Activated CD8-positive, alpha-beta memory T cell treated with anti-CD3 and anti-CD28 coated beads, Interleukin-2, amount 50 U/mL, for 48 hours (primary cell): ENCODE measurements at places on chromosomes 7 and 10.

DNA sequence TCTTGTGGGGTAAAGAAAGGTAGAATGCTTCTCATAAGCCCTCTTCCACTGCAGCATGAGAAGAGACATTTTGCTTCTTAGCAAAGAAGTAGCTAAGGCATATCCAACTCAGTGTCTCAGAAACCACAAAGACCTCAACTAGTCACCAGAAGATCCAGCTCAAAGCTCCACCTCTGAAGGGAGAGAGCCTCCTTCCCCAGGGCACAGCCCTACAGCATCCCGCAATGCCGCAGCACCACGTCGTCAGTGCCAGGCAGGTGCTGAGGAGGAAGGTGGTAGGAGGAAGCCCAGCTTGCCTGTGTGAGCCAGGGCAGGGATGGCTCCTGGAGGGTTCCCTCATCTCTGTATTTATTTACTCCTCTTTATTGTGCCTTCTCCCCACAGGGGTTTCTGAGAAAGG, 385.6 kb upstream of the NPVF start:
- no peak for DNase-seq

- no peak for DNase-seq
These were observed 195.6 kb upstream of the RHOBTB1 start for GRCh38 chr10:61139592-61139953.

DNA sequence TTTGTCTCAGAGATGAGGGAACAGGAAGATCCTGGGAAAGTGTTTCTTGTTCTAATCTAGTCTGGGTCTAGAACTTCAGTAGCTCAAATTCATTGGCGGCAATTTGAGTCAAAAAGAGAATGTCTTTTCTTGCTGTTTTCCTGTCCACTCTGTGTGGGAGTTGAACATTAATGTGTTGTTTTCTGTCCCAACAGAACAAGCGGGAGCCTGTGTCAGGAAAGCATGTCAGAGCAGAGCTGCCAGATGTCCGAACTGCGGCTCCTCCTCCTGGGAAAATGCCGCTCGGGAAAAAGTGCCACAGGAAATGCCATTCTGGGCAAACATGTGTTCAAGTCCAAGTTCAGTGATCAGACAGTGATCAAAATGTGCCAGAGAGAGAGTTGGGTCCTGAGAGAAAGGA, 16.0 kb downstream of the GIMAP8 start:
- DNase-seq, result no peak

DNA sequence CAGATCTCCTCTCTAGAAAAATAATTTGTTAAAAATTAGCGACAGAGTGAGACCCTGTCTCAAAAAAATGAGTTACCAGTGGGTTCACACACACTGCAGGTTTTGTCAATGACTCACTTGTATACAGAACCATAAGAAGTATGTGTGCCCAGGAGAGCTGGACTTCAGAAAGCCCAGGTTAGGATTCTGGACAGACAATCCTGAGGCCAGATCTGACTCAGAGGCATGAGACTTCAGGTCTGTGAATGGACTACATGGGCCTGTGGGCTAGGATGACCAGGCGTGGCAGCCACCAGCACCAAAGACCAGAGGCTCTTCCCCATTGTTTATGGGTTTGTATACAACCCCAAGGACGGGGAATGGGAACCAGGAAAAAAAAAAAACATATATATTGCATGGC, 9.3 kb upstream of the ZNF438 start:
- no peak for DNase-seq

DNA sequence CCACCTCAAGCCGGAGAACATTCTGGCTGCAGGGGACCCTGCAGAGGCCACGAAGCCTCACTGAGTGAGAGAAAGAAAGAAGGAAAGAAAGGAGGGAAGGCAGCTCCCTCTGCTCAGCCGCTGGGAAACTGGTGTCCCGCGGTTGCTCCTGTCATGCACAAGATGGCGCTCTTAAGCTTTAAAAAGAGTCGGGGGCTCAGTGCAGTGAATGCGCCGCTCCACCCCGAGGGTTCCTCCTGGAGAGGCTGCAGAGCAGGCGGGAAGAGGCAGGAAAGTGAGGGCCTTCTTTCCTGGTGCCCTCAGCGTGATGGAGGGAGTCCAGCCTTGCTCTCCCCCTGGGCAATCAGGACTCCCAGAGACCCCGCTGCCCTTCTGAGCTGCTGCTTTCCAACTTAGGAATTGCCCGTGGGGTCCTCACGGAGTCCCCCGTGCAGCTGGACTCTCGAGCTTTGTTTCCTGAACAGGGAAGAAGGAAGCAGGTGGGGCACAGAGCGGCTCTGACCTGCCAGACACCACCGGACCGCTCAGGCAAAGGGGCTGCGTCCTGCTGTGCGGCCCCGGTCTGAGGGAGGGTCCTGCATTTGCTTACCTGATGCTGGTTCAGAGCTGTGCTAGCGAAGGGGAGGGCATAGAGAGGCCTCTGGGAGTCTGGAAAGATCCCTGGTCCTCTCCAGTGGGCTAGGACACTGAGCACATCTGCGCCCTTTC, 141.9 kb upstream of the MKI67 start:
- DNase-seq, result peak; percentile 63

GRCh38 chr7:144529269-144529926, 125.9 kb upstream of the NOBOX start:
- DNase-seq, result no peak

- DNase-seq, result no peak
These were observed 185.5 kb upstream of the KLF14 start for GRCh38 chr7:130919316-130920103.

DNA sequence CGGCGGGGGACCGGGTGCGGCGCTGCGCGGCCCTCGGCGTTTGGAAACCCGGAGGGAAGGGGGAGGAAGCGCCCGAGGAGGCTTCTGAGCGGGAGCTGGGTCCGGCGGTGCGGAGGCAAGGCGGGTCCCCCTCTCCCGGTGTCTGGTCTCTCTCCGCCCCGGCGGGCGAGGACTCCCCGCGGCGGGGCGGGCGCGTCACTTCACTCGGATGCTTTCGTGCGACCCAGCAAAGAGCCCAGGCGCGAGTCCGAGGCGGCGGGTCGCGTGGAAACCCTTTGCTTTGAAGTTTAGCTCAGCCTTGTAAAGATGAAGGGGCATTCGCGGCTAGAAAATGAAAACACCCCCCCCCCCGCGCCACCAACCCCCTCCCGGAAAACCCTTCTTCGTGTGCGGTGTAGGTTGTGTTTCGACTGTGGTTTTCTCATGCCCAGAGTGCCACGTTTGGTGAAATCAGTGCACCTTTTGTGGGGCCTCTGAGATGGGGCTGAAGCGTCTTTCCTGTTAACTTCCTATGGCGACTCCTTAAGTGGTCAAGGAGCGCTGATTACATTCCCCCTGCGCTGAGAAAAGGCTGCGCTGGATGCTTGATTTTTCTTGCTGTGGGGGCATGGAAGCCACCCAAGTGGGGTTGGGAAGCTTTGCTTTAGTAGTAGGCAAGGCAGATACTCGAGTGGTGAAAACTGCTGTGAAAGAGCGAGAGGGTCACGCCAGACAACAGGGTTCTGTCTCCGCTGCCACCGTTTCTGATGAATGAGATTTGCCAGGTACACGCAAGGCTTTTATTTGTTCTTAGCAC, 876 bp downstream of the GNAI1 start:
- DNase-seq, result peak; percentile 70

DNA sequence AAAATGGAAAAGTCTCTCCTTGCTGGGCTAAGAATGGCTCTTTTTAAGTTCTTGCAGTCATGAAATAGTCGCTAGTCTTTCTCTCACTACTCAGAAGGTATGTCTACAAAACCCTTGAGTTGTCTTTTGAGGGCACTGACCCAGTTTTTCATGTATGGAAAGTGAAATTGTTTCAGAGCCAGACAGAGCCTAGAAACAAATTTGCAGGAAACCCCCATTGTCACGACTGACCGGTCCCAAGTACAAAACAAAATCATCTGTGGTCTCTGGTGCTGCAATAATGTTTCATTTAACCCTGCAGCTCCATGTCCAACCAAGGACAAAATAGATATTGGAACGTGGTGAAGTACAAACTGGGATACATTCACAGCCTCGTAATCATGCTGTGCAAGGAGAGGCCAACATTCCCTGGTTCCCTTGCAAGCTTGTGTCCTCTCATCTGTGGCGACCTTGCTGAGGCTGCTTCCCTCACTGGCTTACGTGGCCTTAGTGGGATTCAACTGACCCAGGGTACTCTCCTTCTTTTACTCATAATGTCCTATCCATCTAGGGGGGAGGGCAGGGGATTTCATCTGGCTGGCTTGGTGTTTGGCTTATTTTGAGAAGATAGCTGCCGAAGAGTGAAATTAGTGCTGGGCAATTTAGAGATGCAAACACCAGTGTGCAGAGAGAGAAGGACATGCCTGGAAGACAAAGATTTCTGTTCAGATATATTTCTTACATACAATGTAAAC, 172.5 kb downstream of the IPMK start:
- no peak for DNase-seq

DNA sequence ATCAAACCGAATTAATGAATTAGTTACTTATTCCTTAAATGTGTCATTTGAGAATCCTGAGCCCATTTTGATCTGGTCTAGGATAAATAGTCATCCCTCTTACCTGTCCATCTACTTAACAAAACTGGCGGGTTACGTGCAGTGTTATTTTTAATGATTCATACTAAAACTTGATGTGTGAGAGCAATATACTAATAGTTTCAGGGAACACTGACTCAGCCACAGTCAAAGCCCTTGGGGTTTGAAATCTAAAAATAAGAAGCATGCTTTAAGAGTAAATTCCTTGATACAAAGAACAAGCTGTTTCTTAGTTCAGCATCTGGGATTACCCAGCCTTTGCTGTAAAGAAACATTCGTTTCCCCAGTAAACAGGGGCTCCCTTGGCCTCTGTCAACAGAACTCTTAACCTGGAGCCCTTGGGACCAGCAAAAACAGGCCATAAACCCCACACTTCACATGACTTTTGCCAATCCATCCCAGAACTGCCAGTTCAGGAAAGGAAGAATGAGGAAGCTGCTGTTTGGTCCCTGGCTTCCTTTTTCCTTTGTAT, 370.6 kb upstream of the IGFBP3 start:
- DNase-seq, result no peak

GRCh38 chr7:138125119-138125518, 48.9 kb downstream of the AKR1D1 start:
- no peak for DNase-seq

DNA sequence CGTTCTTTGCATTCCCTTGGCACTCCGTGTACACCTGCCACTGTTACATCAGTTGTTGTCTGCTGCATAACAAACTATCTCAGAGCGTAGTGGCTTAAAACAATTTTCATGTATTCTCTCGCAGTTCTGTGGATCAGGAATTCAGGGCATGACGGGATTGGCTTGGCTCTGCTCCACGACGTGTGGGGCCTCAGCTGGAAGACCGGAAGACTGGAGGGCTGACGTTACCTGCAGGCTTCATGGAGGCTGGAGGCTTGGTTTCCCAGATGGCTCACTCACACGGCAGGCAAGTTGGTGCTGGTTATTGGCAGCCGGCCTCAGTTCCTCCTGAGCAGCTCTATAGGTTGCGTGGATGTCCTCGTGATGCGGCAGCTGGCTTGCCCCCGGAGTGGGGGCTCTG, 25.5 kb downstream of the NYAP1 start:
- DNase-seq, result no peak

DNA sequence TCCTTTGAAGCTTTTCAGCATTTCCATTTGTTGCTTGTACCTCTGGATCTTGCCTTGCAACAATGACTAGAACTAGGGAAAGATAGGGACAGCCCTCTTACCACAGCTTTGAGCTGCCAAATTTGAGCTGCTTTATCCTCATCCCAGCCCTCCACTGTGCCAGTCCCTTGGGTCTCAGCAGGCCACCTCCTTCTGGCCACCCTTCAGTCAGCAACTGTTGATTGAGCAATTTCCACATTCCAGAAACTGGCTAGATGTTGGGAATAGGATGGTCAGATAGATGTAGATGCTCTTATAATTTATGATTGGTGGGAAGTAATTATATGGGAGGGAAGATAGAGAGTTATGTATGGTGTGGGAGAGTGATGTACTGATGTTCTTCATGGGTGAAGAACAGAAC, 100.1 kb downstream of the ST7 start:
- DNase-seq, result no peak

DNA sequence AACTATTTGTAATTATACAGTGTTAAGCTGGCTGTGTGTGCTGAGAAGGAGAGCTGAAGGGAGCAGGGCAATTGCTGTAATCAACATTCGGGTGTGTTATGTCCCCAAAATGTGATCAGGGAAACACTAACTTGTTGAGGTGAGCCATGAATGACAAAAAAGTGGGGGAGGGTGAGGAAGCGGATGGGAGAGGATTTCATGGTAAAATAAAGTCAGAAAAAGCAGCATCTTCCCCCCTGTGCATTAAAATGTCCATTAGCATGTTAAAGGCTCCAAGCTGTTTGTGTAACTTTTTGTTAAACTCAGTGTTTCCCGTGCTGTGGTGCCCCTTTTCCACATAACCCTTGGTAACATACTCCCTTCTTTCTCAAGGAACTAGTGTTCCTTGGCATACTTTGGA, 84.9 kb downstream of the ARID5B start:
- DNase-seq, result no peak

DNA sequence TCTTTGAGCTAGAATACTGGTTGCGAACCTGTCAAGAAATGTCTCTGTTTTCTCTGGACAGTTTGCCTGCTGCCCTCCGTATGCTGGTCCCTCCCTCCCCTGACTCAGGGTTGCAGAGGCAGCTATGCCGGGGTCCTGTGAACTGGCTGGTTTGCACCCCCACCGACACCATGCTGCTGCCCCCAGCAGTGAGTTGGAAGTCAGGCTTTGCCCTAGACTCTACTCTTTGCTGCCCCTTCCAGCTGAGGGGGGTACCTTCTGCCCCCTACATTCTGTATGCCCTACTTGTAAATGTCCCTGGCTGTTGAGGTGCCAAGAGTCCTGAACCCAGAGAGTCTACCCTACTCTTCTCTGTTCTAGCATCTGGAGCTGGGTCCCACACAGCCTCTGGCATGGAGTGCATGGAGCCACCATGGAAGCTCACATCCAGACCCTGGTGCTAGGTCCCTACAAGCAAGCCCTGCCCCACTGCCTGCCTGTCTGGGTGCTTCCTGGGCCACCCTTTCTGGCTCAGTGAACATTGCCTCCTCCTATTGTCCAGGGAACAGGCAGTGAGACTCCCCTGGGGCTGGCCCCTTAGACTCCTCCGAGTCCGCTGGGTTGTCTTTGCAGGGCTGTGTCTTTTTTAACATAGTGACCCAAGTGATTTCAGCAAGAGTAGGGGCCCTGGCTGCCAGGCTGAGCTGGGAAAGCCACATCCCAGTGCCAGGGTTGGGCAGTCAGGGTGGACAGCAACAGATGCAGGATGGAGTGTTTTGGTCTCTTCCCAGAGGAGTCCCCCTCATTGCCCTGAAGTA, 138.9 kb downstream of the ADCY1 start:
- no peak for DNase-seq

- DNase-seq, result no peak
These were observed 8.3 kb upstream of the RGS10 start for GRCh38 chr10:119550827-119551226.

- no peak for DNase-seq
These were observed 132.0 kb upstream of the FOXK1 start for GRCh38 chr7:4550117-4550516.

- no peak for DNase-seq
These were observed 1.2 kb downstream of the MNX1 start for GRCh38 chr7:157009170-157009777.
